ENCODE measurements at places on chromosomes 6 and 20. TPM values are rescaled to one million over a fixed set of nuclear protein-coding genes. Genes with fewer than 3 reads are reported as not detected.

WFDC5 gene
- not detected for total RNA-seq

C6orf141 gene
- total RNA-seq, result 3.9 TPM

HEY2 gene
- 1.3 TPM for total RNA-seq

BIRC7 gene
- total RNA-seq, result 0.35 TPM

TBXT gene
- total RNA-seq, result not detected

TJAP1 gene
- total RNA-seq, result 20.3 TPM

TBX18 gene
- 13.8 TPM for total RNA-seq

APOM gene
- 3.3 TPM for total RNA-seq

KCNB1 gene
- 43.0 TPM for total RNA-seq

UBE2C gene
- not detected for total RNA-seq

NRSN1 gene
- total RNA-seq, result not detected

PNLDC1 gene
- not detected for total RNA-seq

SIRPA gene
- 100 TPM for total RNA-seq

ENPP4 gene
- 21.1 TPM for total RNA-seq

MAP3K5 gene
- total RNA-seq, result 24.4 TPM

CST4 gene
- not detected for total RNA-seq

TREM1 gene
- total RNA-seq, result 20.6 TPM

CDH26 gene
- total RNA-seq, result 1.5 TPM

POPDC3 gene
- total RNA-seq, result 9.7 TPM

ID4 gene
- 203 TPM for total RNA-seq

Measured in mesenteric fat pad (tissue), 1 donor.